ENCODE measurements at places on chromosomes 2 and 18.

GRCh38 chr2:199982126-199982843, 26.9 kb downstream of the MAIP1 start:
- no peak for DNase-seq

GRCh38 chr2:40202798-40203400, 249.0 kb downstream of the SLC8A1 start:
- no peak for DNase-seq

GRCh38 chr2:24702800-24703199, 90.4 kb downstream of the PTRHD1 start:
- DNase-seq = no peak

GRCh38 chr2:95007031-95007609, 18.4 kb upstream of the MAL start:
- no peak for DNase-seq

- no peak for DNase-seq
These were observed 121.3 kb downstream of the BCL11A start for GRCh38 chr2:60432035-60432601.

Measured in activated naive CD4-positive, alpha-beta T cell treated with anti-CD3 and anti-CD28 coated beads for 36 hours (primary cell).